ENCODE measurements at places on chromosomes 11 and 22.

GRCh38 chr11:75189108-75189507, 38.2 kb downstream of the SLCO2B1 start:
- H3K4me3 ChIP-seq = no peak overlapping the region
- no peaks in the 10 kb centered on the region for H3K36me3 ChIP-seq
- H3K27me3 ChIP-seq = no peaks in the 10 kb centered on the region
- no peak overlapping the region for H3K27ac ChIP-seq
- H3K4me1 ChIP-seq = no peaks in the 10 kb centered on the region
- DNase-seq = no peak

DNA sequence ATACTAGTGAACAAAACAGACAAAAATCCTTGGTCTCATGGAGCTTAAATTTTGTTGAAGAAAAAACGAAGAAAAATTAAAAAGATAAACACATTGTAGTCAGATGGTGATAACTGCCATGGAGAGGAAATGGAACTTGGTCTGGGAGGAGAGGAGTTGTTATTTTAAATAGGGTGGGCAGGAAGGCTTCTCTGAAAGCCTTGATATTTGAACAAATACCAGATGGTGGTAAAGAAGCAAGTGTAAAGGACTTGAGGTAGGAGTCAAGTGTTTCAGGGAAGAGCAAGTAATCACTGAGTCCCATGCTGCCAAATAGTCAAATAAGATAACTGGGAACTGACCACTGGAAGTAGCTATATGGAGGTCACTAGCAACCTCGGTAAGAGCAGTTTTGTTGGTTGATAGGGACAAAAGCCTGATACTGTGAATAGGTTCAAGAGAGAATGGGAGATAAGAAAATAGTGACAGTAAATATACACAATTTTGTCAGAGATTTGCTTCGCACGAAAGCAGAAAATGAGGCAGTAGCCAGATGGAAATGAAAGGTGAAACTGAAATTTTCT, 55.1 kb downstream of the SESN3 start:
- no peaks in the 10 kb centered on the region for H3K27me3 ChIP-seq
- no peak overlapping the region for H3K4me3 ChIP-seq
- DNase-seq = no peak

DNA sequence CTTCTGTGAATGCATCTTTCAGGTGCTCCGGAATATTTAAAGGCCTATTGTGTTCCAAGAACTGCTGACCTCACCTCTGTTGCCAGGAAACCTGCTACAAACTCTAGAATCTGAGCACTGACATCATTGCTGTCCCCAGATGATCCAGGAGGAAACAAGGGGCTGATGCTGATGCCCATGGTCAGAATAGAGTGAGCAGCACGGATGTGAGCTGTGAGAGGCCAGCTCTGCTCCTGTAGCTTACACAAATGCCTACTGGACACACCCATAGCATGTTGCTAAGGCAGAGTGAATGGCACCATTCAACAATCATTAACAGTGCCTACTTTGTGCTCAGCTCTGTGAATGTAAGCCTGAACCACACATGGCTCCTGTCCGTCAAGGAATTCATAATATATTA, 276.7 kb upstream of the API5 start:
- H3K27me3 ChIP-seq = no peaks in the 10 kb centered on the region
- H3K36me3 ChIP-seq = no peaks in the 10 kb centered on the region
- no peaks in the 10 kb centered on the region for H3K4me1 ChIP-seq
- H3K27ac ChIP-seq = no peak overlapping the region
- no peak for DNase-seq
- H3K4me3 ChIP-seq = no peak overlapping the region

GRCh38 chr22:39136317-39136716, 16.2 kb downstream of the CBX7 start:
- H3K4me3 ChIP-seq = no peak overlapping the region
- H3K27me3 ChIP-seq = no peaks in the 10 kb centered on the region
- no peaks in the 10 kb centered on the region for H3K36me3 ChIP-seq
- peaks cover 12% of the 10 kb centered on the region for H3K4me1 ChIP-seq
